Activated CD8-positive, alpha-beta T cell treated with anti-CD3 and anti-CD28 coated beads, Interleukin-2, amount 10 ng/mL, durations not matched to agents 7 days and 5 days (primary cell): ENCODE measurements at places on chromosomes 1 and 21.
A peak's percentile ranks its signal among the peaks of the same experiment; 100 is the strongest.

- DNase-seq: no peak
These were observed 34.0 kb upstream of the BACH1 start for GRCh38 chr21:29264721-29265120.

GRCh38 chr21:38377165-38378088 is 120.6 kb downstream of the KCNJ15 start:
- DNase-seq: no peak

- no peak for DNase-seq
These were observed 79.2 kb downstream of the ARHGEF10L start for GRCh38 chr1:17618558-17619247.

GRCh38 chr21:33022828-33023573 is 2.7 kb upstream of the OLIG2 start:
- no peak for DNase-seq

GRCh38 chr1:109932679-109933078 is 22.0 kb downstream of the CSF1 start:
- no peak for DNase-seq

- DNase-seq: peak; percentile 71
These were observed 142.8 kb upstream of the COA6 start for GRCh38 chr1:234230414-234230862.

DNA sequence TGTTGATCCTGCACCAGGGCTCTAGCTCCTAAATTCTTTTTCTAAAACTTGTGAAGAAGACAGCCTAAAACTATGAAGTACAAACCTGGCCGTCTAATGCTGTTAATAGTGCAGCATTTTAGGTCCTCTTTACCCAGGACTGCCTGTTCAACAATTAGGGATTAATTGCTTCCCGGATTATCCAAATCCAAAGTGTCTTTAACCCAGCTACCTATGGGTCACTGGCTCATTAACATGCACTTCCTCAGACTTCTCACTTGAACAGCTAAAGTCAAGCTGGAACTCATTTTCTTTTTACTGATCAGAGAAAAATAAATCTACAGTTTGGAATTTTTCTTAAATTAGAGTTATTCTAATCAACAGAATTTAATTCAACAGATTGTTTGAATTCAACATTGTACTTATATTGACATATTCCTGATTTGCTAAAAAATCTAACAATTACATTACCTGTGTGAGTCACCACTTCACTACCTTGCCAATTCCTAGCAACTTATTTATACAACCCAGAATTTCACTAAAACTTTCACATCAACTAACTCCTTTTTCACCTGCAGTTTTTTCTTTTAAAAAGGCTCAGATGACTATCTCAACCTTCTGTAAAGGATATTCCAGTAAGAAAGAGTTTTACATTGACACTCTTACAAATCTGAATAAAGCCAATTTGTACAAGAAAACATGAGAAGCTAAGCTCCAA is 3.3 kb downstream of the HNRNPU start:
- DNase-seq: no peak
